ENCODE measurements at places on chromosomes 1 and 21.

DNA sequence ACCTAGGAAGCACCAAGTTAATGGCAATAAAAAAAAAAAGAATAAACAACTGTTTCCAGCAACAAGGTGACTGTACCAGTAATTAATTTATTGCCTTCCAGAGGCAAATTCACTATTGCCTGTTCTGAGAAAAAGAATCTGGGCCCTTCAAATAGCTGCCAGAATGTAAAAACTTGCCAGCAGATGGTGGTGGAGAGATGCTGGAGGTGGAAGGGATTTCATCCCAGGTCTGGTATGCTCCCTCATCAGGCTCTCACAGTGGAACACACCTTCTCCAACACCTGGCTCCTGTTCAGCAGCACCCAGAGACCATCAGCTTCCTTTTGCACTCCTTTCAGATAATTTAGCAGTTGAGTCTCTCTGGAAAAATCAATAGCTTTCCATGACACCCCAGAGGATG, 792.9 kb upstream of the ADAMTS5 start:
- no peak for DNase-seq

DNA sequence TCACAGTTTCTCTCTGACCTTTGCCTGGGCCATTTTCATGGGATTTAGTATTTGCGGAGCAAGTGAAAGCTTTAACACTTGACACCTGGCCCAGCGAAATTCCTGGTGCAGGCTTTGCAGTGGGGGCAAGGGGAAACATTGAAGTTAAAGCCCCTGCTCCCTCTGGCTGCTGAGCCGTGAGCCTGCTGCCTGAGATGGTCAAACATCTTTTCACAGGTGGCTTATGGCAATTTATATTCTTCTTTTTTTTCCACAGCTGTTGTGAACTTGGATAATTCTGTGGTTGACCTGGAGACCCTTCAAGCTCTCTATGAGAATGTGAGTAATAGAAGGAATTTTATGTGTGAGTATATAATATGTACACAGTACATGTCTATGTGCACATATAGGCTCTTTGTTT, 202.9 kb downstream of the FMN2 start:
- no peak for DNase-seq

- no peak for DNase-seq
Observed at GRCh38 chr21:14858311-14858710, 206.5 kb downstream of the NRIP1 start.

- no peak for DNase-seq
Observed at GRCh38 chr1:37949524-37950152, 2.8 kb upstream of the INPP5B start.

DNA sequence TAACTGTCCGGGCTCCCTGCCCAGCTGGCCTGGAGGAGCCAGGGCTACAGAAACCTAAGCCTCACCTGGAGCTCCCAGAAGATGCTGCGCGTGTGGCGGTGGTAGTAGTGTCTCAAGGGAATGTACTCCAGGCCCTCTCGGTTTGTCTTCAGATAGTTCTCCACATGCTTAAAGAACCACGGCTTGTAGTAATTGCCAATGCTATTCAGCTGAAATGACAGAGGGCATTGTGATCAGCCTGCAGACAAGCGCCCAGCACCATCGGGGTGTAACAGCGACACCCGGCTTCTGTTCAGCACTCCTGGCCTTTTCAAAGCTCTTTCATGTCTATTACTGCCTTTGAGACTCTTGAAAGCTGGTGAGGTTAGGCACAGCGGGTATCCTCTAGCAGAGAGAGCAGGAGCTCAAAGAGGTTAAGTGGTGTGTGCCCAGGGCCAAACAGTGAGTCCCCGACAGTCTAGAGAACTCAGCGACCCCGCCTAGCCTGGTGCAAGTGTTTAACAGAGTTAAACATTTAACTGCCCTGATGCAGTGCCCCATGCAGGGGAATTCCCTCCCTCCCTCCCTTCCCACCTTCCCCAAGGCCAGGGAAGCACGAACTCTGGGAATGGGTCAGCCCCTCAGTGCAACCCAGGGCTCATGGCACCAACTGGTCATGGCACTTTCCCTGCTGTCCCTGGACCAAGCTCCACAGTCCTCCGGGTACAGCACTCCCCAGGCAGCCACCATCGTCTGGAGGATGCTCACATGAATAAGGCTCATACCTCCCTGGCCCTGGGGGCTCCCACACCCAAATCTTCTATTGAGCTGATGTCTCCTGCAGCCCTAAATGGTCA, 21.5 kb downstream of the DHCR24 start:
- no peak for DNase-seq

GRCh38 chr1:75589637-75590036, 21.3 kb downstream of the SLC44A5 start:
- DNase-seq: no peak

GRCh38 chr1:162357681-162358266, 18.9 kb downstream of the SPATA46 start:
- DNase-seq: peak; percentile 50

DNA sequence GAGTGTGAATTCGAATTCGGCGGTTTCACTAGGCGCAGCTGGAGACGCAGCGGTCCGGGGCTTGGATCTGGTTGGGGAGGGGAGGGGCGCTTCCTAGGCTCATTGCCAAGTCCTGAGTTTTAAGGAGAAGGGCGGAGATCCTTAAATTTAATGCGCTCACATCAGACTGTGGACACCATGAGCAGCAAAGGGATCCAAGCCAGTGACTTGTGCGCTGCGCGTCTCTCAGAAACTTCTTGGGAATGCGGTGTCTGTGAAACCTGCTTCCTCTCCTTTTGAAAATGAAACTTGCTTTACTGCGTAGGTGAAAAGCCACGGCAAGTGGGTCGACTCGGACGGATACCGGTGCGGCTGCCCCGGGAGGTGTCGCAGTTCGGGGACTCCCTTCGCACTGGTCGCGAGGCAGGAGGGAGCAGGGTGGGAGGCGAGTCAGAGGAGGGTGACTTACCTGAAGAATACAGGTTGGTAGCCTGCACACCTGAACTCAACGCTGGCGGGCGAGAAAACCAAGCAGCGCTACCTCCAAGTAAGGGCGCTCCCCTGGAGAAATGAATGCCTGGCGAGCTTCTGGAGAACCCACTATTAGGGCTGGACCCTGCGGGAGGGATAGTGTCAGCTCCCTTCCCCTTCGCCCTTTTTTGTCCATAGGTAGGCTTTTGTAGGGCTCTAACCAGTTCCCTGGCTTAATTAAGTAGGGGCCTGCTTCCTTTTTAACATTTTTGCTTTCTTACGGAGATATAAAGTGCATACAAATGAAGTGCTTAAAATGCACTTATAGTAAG, 992 bp downstream of the TENT5C start:
- peak; percentile 27 for DNase-seq
